ENCODE measurements at places on chromosomes 1 and 21. TPM values are rescaled to one million over a fixed set of nuclear protein-coding genes. Genes with fewer than 3 reads are reported as not detected.

DNA sequence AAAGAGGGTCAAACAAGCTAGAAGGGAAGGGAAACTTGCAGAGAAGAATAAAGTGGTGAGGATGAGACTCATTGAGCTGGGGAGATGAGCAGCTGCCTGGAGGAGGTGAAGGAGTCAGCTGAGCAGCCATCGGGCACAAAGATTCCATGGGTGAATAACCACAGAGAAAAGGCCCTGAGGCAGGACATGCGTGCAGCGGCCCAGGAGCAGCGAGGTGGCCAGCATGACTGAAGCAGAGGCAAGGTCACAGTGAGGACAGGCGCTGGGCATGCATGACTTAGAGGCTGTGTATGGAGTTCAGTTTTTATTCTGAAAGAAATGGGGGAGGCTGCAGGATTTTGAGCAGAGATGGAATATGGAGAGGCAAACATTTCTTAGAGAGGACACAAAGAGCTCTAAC, 24.9 kb downstream of the OLFML2B start:
- no peaks in the 10 kb centered on the region for H3K36me3 ChIP-seq
- no peak overlapping the region for H3K4me3 ChIP-seq
- no peak for DNase-seq
- H3K27ac ChIP-seq = no peak overlapping the region

GRCh38 chr1:189350983-189351616, 1126.6 kb downstream of the BRINP3 start:
- DNase-seq = no peak
- no peaks in the 10 kb centered on the region for H3K36me3 ChIP-seq
- no peaks in the 10 kb centered on the region for H3K27me3 ChIP-seq
- no peak overlapping the region for H3K4me3 ChIP-seq

- no peaks in the 10 kb centered on the region for H3K4me1 ChIP-seq
- no peaks in the 10 kb centered on the region for H3K36me3 ChIP-seq
- no peaks in the 10 kb centered on the region for H3K27me3 ChIP-seq
Observed at GRCh38 chr1:225897595-225898514, 8.9 kb upstream of the LEFTY1 start.

NPR1 gene
- total RNA-seq = 168 TPM

GRCh38 chr21:36709868-36710728, 11.2 kb downstream of the SIM2 start:
- no peaks in the 10 kb centered on the region for H3K36me3 ChIP-seq
- H3K4me3 ChIP-seq = no peak overlapping the region
- no peaks in the 10 kb centered on the region for H3K27me3 ChIP-seq
- H3K27ac ChIP-seq = no peak overlapping the region
- peak; percentile 27 for DNase-seq

DNA sequence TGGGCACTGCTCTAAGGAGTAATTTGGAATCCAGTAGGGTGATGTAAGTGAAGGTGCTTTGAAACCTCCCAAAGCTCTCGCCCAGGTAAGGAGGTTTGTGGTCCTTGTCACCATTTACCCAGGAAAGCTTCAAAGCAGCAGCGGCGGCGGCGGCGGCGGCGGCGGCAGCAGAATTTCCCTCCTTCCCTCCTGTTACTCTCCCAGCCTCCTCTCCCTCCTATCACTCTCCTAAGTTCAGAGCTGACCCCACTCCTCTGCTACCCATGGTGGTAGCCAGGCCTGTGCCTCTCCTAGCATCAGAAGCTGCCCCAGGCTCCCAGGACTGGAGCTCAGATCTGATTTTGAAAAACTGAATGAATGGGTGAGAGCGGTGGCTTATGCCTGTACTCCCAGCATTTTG, 60.7 kb downstream of the ACBD3 start:
- peak; percentile 32 for DNase-seq
- H3K4me1 ChIP-seq = no peaks in the 10 kb centered on the region
- no peak overlapping the region for H3K4me3 ChIP-seq
- no peaks in the 10 kb centered on the region for H3K27me3 ChIP-seq
- no peak overlapping the region for H3K27ac ChIP-seq
- H3K36me3 ChIP-seq = no peaks in the 10 kb centered on the region

- no peak overlapping the region for H3K4me3 ChIP-seq
- DNase-seq = peak; percentile 82
- peak overlapping the region; percentile 82 for H3K27ac ChIP-seq
- peaks cover 4% of the 10 kb centered on the region for H3K4me1 ChIP-seq
Observed at GRCh38 chr1:165900576-165901380, 73.4 kb downstream of the UCK2 start.
